Activated T-helper 2 cell treated with anti-CD3 and anti-CD28 coated beads, Interferon-gamma antibody, Interleukin-2, Interleukin-4, amounts not matched to agents 10 μg/mL and 5 μg/mL and 100 μg/mL, durations not matched to agents 14 hours and 24 hours and 36 hours (primary cell): ENCODE measurements at places on chromosomes 7 and 10. TPM values are rescaled to one million over a fixed set of nuclear protein-coding genes. Genes with fewer than 3 reads are reported as not detected.

NRP1 gene
- 6.1 and 6.6 TPM in 2 replicates for total RNA-seq

PNLIP gene
- total RNA-seq: not detected in 2 replicates

TAS2R38 gene
- total RNA-seq: not detected in 2 replicates

DNA sequence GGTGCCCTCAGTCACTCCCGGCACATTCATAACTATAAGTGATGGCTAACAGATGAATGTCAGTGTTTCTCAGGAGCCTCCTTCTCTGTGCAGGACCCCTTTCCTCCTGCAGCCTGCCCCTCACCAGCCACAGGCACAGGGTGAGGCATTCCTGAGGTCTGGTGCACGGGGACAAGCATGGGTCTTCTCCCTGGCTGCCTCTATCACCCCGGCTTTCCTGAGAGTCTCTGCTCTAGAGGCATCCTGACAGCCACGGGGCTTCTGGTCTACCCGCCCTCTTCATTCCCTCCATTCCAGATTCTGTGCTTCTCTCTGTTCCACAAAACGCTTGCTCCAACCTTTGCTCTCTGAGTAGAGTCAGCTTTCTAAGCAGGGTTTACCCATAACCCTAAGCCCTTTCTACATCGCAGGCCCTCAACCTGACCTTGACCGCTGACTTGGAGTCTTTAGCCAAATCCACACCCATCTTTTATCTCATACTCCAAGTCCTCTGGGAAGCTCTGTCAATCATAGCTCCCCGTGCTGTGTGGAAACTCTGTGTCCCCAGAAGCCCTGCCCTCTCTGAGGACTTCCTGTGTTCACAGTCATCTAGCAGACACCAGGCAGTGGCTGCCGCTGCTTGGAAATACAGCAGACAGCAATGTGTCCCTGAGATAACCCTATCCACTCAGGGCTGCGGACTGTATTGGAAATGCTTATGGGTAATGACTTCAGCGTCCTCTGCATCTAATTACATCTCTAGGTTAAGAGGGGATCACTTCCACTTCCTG is 159.0 kb downstream of the SFMBT2 start:
- DNase-seq: no peak
- peaks cover 34% of the 10 kb centered on the region for H3K4me1 ChIP-seq
- no peaks in the 10 kb centered on the region for H3K27me3 ChIP-seq
- peaks cover 44% of the 10 kb centered on the region for H3K36me3 ChIP-seq

GRCh38 chr7:157961731-157962457 is 625.1 kb downstream of the DNAJB6 start:
- no peak overlapping the region for H3K4me3 ChIP-seq
- H3K27me3 ChIP-seq: peaks cover 2% of the 10 kb centered on the region
- H3K36me3 ChIP-seq: no peaks in the 10 kb centered on the region
- no peak overlapping the region for H3K27ac ChIP-seq

DNA sequence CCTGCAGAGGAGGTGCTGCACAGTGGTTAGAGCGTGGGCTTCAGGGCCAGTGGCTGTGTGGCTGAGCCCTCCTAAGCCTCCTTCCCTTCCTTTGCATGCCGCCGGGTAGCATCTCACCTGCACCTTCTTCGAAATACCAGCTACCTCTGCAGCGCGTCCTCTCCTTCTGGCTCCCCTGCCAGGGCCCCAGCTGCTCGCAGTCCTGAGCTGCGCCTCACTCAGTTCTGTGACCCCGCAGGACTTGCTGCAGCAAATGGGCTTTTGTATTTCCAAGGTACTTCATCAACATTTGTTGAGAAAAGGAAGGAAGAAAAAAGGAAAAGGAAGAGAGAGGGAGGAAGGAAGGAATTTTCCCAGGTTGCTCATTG is 146.7 kb upstream of the PRR15 start:
- no peak overlapping the region for H3K27ac ChIP-seq
- H3K4me3 ChIP-seq: no peak overlapping the region
- H3K27me3 ChIP-seq: peaks cover 1% of the 10 kb centered on the region

DNA sequence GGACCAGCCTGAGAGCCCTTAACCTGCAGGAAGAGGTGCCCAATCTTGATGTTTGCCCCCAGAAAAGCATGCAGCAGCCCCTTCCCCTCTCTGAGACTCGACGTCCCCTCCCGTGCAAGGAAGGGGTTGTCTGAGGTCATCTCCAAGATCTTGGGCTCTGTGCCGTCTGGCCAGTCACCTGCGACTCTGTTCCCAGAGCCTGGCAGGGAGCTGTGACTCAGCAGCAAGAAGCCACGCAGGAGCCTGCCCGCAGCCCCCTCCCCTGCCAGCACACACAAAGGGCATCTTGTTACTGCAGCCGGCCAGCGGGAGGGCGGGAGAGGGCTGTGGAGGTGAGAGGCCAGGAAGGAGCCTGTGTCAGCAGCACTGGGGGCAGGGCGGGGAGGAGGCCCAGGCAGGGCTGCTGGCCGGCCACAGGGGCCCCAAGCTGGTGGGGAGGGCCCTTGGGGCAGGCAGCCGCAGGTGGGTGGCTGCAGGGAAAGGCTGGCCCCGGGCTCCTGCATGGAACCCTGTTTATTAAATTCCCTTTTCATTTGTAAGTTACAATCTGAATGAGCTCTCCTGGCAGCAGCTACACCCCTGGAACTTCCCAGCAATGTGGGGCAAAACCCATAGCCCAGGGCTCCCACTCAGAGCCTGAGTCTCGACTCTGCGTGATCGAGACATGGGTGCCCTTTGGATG is 103.7 kb upstream of the ZMIZ1 start:
- H3K4me3 ChIP-seq: no peak overlapping the region
- no peaks in the 10 kb centered on the region for H3K4me1 ChIP-seq
- no peaks in the 10 kb centered on the region for H3K27me3 ChIP-seq
- no peak overlapping the region for H3K27ac ChIP-seq
- no peaks in the 10 kb centered on the region for H3K36me3 ChIP-seq
